Dorsolateral prefrontal cortex (tissue), 122 donors: ENCODE measurements at places on chromosomes 1 and 21.
A peak's percentile ranks its signal among the peaks of the same experiment; 100 is the strongest.

DNA sequence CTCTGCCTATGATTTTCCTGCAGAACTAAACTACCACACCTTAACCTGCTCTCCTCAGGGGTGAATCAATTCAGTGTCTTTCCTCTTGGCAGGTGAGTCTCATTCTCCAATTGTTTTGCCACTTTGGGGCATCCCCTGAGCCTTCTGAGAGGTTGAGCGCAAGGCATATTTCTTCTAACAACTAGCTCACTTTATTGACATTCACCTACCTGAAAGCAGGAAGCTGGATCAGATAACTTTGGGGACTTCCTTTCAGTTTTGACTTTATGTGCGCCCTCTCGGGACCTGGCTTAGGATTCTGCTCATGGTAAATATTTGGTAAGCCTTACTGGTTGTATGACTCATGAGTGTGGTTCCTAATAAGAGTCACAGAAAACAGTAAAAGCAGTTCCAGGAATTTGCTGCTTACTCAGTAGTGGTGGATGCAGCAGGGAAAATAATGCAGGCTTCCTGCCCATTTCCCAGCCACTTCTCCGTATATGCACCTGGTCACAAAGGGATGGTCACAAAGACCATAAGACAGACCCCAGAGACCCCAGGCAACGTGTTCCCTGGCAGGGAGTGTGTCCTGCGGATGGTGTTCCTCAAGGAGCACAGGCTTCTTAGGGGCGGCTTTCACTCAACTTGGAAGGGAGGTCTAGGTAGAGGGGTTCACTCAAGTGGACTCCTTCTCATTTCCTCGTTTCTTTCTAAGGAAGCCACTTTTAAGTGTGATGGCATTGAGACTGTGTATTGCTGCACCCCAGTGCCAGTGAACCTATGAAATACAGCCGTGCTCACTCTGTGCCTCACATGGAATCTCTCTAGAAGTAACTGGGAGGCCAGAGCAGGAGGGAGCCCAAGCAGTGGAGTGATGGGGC is 22.0 kb upstream of the BATF3 start:
- DNase-seq = no peak

DNA sequence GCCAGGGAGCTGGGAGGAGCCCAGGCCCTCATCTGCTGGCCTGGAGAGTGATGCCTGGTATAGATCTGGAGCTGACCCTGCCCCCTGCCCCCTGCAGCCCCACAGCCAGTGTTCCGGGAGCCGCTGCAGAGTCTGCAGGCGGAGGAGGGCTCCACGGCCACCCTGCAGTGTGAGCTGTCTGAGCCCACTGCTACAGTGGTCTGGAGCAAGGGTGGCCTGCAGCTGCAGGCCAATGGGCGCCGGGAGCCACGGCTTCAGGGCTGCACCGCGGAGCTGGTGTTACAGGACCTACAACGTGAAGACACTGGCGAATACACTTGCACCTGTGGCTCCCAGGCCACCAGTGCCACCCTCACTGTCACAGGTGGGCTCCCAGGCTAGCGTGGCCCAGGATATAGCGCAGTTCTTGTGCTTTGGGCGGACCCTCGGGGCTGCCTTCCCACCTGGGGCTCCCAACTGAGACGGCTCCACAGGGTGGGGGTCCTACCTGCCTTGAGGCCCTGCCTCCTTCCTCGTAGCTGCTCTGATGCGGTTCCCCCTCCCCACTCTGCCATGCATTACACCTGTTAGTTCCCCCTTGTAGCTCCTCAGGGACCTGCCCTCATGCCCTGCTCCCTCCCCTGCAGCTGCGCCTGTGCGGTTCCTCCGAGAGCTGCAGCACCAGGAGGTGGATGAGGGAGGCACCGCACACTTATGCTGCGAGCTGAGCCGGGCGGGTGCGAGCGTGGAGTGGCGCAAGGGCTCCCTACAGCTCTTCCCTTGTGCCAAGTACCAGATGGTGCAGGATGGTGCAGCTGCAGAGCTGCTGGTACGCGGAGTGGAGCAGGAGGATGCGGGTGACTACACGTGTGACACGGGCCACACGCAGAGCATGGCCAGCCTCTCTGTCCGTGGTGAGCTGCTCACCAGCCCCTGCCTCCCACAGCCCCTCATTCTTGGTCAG is 98.7 kb downstream of the OBSCN start:
- peak; percentile 50 for DNase-seq

- DNase-seq = no peak
Observed at GRCh38 chr1:90924982-90925381, 96.9 kb downstream of the ZNF644 start.

DNA sequence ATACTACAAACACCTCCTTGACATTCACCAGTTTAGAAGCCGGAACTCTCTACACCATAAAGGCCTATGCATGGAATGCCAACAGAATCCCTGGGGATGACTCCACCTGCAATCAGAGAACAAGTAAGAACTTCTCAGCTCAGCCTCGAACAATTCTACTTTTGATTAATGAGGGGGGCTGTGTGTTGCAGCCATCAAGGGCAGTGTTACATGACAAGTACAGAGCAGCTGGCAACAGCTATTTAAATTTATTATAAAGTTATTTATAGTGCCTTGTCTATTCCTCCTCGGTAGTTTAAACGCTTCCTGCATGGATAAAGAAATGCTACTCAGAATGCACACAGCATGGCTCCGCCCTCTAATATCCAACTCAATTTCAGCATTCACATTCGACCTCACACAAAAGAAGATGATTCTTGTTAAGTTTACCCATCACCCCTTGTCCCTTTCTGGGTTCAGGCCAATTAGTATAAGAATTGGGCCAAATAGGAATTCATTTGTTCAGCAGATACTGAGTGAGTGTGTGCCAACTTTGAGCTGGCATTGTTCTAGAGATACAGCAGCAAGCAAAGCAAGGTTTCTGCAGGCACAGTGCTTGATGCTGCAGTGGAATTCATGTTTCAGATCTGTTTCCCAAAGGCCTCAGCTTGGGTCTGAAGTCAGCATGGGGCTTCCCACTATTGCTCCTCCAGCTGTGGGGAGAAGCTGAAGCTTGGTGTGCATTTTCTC is 6.4 kb downstream of the FNDC7 start:
- no peak for DNase-seq

- no peak for DNase-seq
Observed at GRCh38 chr1:11691928-11692711, 610 bp downstream of the DRAXIN start.

- DNase-seq = no peak
Observed at GRCh38 chr1:228691211-228691610, 44.1 kb upstream of the RHOU start.

GRCh38 chr1:217418269-217419193 is 212.4 kb downstream of the GPATCH2 start:
- no peak for DNase-seq
